ENCODE measurements at places on chromosomes 4 and X.

GRCh38 chr4:47386561-47387235 lies 76.8 kb downstream of the COMMD8 start:
- no peak for DNase-seq

DNA sequence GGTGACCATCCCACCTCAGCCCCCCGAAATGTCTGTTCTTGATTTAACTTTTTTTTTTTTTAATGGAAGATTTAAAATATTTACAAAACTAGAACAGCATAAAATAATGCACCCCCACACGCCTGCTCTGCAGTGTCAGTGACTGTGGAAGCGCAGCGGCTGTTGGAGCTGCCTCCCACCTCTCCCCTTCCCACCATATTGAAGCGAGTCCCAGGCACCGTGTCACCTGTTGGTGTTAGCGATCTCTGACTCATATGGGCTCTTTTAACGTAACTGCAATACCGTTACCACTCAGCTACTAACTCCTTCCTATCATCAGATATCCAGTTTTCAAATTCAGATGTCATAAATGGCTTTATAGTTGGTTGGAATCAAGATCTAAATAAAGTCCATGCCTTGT lies 17.1 kb upstream of the TADA2B start:
- no peak for DNase-seq

DNA sequence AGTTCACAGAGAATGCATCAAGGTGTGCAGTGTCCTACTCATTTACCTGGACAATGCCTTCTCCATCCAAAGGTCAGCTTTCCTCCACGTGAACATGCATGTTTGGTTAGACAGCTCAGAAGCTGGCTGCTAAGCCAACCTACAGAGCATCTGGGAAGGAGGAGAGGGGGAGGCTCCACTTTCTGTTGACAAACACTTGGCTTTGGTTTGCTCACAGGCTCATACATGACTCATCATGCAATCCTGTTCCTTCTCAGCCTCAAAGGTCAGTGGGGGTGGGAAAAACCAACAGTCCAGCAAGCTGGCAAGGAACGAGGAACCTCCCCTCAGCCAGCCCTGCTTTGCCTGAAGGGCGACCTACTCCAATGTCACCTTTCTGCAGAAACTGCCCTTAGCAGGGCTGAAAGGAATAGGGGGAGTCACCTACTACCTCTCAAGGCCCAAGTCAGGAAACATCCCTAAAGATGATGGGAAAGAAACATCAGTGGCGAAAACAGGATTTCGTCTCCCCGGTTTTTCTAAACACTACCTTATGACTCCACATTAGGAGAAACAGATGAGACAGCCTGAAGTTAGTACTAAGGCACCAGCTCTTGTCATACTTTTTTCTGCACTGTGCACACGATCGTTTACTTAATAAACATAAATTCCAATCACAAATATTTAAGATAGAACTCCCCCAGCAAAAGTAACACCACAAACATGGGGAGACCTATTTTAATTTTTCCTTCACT lies 37.9 kb downstream of the RELL1 start:
- no peak for DNase-seq

DNA sequence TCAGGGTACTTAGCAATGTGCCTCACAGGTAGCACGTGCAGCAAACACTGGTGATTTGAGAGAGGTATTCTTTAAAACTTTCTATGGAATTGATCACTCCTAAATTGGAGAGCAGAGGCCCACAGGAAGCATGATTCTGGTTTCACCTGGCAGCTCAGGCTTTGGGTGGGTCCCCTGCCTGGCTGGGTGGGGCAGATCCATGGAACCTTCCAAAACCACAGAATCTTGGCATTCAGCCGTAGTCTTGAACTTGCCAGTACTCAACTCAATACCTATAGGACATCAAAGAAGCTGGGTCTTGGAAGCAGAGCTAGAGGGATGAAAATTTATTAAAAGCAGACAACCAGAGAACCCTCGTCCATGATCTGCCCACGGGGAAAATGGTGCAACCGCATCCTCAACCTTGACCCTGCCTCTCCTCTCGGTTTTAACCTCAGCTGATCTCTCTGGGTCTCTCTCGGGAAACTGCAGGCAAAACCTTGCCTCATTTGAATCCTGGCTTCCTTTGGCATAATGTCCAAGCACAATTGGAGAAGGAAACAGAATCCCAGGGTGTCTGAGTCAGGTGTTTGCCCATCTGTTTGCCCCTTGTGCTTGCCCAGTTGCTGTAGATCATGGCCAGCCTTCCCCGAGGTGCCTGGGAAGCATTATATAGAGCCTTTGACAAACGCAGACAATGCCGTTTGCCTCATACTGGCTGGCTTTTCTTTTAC lies 22.9 kb downstream of the OTOP1 start:
- no peak for DNase-seq

DNA sequence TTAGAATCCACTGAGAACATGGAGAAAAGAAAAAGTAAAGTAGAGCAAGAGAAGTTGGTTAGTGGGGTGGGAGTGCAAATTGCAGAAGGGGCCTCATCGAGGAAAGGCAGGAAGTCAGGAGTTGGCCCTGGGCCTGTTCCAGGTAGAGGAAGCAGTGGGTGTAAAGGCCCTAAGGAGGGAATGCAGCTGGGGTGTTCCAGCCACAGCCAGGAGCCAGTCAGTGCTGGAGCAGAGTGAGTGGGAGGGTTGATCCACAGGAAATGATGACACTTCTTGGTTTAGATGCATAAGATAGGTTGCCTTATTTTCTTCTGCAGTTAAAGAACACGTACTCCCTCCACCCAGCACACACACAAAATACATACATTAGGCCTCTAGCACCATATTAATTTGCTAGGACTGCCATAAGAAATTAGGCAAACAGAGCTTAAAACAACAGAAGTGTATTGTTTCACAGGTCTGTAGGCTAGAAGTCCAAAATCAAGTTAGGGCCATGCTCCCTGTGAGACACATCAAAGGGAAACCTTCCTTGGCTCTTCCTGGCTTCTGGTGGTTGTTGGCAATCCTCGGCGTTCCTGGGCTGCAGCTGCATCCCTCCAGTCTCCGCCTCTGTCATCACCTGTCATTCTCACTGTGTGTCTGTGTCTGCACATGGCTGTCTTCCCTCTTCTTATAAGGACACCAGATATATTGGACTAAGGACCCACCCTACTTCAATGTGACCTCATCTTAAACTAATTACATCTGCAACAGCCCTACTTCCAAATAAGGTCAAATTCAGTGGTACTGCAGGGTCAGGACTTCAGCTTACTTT lies 205.9 kb downstream of the AASDH start:
- no peak for DNase-seq

DNA sequence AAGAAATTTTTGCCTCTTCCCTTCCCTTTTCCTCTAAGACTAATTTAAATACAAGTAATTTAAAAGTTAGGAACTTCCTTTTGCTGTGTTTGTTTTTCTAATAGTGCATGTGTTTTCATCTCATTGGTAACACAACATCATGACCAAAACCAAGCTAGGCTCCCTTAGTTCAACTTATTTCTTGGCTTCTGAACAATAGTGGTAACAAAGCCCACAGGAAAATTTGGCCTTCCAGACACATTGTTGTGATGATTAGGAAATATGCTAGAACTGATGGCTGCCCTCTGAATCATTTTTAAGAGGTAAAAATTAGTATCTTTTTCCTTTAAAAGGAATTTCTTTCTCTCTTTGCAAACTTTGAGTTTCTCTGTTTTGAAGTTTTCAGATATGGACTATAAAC lies 25.5 kb upstream of the TEC start:
- no peak for DNase-seq

DNA sequence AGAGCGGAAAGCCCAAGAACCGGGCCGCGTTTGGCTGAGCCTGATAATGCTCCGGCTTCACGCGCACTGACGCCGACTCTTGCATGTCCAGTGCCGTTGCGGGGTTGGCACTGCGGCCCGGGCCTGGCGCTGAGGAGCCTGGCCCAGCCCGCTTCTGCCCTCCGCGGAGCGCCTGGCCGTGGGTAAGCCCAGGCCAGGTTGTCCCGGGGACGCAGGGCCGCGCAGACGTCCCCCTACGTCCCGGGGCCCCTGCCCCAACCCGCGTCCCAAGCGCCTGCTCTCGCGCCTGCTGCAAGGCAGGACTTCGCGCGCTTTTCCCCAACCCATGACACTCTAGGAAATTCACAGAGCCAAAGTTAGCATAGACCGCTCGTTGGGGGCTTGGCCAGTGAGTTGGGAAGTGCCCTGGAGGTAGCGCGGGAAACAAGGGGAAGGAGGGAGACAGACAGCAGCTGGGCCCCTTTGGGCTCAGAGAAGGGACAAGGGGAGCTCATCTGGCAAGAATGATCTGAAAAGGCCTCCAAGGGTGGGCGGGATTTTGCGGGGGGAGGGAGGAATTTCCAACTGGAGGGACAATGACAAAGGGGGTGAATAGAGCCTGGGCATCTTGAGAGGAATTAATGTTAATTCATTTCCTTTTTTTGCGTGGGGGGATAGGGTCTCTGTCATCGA lies 665 bp upstream of the LRPAP1 start:
- no peak for DNase-seq

DNA sequence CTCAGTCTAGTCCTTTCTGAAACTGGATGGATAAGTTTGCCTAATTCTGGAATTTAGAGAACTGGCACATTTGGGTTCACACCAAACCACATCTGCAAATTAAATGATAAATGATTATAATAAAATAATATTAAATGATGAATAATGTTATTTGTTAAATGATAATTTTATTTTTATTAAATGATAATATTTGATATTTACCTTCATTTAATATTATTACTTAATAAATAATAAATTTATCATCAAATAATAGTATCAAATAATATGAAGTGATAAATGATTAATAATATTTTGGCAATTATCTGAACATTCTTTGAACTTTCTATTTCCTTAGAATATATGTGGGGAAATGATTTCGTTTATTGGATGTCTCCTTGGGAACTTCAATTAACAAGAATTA lies 1604.2 kb downstream of the STIM2 start:
- no peak for DNase-seq

DNA sequence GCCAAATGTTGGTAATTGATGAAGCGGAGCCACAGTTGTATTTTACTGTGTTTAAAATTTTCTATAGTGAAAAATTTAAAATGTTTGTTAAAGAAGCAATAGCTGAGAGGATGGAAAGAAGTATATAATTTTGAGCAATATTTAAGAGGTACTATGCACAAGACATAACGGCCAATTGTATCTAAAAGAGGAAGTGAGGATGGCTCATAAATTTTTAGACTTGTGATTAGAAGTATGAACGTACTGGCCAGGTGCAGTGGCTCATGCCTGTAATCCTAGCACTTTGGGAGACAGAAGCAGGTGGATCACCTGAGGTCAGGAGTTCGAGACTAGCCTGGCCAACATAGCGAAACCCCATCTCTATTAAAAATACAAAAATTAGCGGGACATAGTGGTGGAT lies 12.7 kb upstream of the HHIP start:
- DNase-seq, result no peak

- no peak for DNase-seq
These were observed 12.3 kb upstream of the INPP4B start for GRCh38 chr4:142858446-142858845.

DNA sequence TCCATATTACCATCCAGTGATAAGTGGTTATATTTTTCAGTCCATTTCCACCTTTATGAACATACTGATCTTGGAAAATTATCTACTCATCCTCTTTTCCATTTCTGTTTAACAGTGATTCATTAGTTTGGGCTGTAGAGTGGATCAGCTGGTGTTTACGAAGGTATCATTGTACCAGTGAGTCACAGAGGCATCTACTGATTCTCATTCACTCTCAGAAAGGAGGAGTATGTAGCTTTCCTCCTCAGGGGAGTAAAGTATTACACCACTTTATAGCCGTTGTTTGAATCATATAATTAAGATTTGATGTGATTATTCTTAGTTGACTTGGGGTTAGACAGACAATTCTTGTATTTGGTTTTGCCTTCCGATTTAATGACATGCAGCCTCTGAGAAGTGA lies 74.7 kb downstream of the GALNT7 start:
- no peak for DNase-seq

- no peak for DNase-seq
These were observed 27.2 kb downstream of the HPF1 start for GRCh38 chr4:169730564-169730963.

- no peak for DNase-seq
These were observed 245.0 kb upstream of the GPR101 start for GRCh38 chrX:137278825-137279224.

GRCh38 chr4:109414938-109415337 lies 18.7 kb upstream of the SEC24B start:
- no peak for DNase-seq

- DNase-seq, result no peak
These were observed 7.5 kb downstream of the DAPP1 start for GRCh38 chr4:99824070-99824599.

DNA sequence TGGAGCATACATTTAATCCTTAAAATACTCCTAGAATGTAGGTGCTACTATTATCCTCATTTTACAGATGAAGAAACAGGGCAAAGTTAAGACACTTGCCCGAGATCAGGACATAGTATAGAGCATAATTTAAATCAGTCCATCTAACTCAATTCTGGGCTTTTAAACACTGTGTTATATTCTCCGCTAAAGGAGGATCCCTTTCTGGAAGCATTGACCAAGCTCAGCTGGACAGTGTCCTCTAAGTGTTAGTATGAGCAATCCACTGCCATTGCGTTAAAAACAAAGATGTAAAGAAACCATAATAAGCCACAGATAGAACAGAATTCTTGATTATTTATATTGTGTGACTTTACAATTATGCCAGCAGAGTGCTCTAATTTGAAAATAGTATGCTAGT lies 207.0 kb downstream of the ARHGAP24 start:
- no peak for DNase-seq

DNA sequence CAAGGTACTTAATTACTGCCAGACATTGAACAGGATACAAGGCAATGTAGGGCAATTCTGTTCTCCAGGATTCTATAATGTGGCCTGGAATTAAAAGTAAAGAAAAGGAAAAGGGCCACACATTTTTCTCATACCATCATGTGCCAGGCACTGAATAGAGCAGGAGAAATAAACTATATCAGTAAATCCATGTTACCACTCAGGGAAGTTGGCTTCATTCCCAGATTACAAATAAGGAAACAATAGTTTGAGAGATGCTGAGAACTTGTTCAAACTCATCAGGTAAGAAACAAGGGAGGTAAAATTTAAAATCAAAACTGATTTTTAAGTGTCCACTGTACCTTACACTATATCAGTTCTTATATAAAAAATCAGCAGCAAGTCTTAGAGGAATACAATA lies 645.0 kb upstream of the ATOH1 start:
- DNase-seq, result no peak

GRCh38 chrX:109629310-109629709 lies 4.3 kb upstream of the KCNE5 start:
- DNase-seq, result no peak

- DNase-seq, result no peak
These were observed 32.3 kb upstream of the PLAC8 start for GRCh38 chr4:83146841-83147240.

DNA sequence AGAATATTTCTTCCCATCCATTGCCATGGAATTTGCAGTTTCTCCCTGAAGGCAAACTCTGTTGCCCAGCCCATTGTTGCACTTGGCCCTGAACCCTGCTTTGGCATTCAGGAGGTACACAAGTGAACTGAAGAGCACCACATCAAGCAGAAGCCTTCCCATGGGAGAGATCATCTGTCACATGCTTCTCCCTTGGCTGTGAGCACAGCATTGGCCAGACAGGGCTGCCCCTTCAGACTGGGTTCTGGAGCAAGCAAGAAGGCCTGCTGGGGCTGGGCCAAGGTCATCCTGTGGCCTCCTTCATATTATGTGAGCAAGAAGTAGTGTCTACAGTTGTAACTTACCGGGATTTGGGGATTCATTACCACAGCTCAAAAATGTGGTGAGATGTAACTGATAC lies 22.7 kb downstream of the SCML1 start:
- DNase-seq, result no peak

- DNase-seq, result no peak
These were observed 64.7 kb upstream of the TNIP3 start for GRCh38 chr4:121228848-121229247.
